ENCODE measurements at places on chromosomes 12 and 14.

- DNase-seq, result no peak
These were observed at the start of gene MGST1 for GRCh38 chr12:16347391-16348298. MGST1 (plus strand) TSS chr12:16347645; CDS start chr12:16354253, 6,608 bp downstream.

GRCh38 chr12:100833282-100833681 lies 38.7 kb downstream of the ANO4 start:
- no peak for DNase-seq

DNA sequence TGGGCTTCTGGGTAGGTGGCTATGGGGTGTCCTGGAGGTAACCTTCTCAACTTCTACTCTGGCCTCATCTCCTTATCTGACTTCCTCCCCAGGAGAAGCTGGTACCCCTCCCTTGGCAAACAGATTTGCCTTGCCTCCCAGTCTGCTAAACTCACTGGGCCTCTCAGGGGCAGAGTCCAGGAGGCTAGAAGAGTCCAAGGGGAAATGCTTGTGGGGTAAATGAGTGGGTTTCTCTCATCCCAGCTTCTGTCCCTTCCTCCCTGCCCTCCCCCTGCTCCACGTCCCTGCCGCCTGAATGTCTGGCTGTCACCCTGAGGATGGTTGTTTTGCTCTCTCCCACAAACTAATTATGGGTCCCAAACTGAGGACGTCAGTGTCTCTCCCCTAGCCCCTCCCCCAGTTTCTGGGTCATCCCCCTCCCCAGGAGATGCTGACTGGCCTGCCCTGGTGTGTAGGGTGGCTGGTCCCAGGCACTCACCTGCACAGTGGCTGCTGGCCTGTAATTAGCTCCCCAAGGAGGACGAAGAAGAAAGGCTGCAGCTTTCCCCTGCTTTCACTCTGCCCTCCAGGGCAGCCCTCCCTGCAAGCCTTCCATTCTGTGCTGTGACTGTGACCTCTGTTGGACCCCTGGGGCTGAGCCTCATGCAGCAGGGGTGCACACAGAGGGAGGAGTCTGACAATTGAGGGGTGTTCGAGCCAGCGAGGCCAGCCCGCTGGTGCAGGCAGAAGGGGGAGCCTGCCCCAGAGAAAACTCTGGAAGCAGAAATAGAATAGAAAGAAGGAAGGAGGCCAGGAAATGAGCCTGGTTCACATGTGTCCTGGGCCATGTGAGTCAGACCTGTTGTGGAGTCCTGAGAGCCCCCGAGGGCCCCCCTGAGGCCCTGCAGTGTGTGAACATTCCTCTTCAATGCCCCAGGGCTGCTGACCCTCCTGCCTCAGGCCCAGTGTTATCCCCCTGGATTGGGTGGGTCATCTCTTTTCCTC lies at the start of gene LRP1-AS:
Gene LRP1-AS, minus strand, starts transcription at position 659 of the 984 bp plus-strand sequence.
- DNase-seq, result no peak

DNA sequence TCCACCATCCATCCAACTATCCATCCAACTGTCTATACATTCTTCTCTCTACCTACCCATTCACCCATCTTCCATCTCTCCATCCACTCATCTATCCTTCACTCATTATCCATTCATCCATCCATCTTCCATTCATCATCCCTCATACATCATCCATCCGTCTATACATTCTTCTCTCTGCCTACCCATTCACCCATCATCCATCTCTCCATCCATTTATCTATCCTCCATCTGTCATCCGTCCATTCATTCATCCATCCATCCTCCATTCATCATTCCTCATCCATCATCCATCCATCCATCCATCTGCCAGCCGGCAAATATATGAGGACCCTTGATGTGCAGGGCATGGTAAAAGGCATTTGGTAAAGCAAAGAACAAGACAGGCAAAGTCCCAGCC lies 25.2 kb downstream of the AACS start:
- DNase-seq, result no peak

- DNase-seq, result no peak
These were observed 21.1 kb downstream of the SMCO2 start for GRCh38 chr12:27467641-27468040.

DNA sequence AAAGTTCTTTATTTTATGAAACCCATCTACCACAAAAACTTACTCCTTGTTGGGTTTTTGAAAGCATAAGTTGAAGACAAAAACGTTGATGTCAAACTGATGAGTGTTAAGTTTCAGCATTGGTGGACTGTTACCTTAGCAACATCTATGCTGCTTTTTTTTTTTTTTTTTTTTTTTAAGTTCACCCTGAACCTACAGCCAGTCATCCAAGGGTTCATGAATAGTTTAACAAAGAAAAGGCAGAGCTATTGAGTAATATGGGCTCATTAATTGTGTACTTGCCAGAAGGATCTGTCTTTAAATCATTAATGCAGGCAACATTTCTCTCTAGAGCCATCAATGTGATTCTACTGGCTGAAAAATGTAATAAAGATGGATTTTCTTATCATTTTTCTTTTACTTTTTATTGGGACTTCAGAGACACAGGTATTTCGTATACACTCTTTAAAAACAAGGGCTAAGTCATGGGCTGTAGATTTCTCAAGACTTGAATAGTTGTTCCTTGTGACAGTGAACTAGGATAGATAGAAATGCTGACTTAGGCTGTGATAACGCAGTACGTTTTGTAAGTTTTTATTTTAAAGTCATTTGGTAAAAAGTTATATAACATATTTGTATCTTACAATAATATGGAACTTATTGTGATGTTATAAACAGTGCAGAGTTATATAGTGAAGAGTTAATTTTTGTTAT lies at the start of gene PTPRQ:
Gene PTPRQ, plus strand, starts transcription at position 262 of the 693 bp plus-strand sequence. Its CDS starts 111 bp downstream, at position 373.
- DNase-seq, result no peak

DNA sequence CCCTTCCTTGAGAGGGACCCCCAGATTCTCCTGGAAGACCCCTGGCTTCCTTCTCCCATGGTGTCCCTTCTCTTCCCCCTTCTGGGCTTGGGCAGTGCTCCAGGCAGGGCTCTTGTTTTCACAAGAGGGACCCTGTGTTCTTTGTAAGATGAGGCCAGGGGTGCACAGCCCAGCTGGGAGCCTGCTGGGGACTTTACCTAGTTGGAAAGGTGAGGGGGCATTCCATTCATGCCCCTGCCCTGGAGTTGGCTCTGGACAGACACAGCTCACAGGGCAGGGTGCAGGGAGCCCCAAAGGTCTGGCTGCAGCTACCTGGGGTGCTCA lies 31.2 kb downstream of the ISCA2 start:
- no peak for DNase-seq

DNA sequence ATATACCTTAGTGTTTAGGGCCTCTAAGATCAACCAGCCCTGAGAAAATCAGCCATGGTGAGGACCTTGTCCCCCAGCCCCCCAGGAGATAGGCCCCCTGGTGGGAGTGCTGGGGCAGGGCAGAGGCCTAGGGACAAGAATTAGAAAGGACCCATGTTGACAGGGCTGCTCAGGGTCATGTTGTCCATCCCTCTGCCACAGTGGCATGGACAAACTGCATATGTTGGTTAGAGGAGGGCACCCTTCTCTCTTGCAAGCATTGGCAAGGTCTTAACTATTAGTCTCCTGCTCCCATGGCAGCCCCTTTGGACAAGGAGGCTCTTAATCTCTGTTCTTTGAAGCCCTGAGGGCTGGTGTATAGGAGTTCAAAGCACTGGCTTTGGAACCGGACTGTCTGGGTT lies 755 bp upstream of the PTPN6 start:
- DNase-seq, result no peak

GRCh38 chr12:16562435-16562834 lies 43.5 kb downstream of the LMO3 start:
- DNase-seq, result no peak

Data from anterior cingulate cortex (tissue), 58 donors.